ENCODE measurements at places on chromosomes 2 and 18.

- no peak for DNase-seq
Observed at GRCh38 chr2:132668987-132669907, 758 bp downstream of the LYPD1 start.

DNA sequence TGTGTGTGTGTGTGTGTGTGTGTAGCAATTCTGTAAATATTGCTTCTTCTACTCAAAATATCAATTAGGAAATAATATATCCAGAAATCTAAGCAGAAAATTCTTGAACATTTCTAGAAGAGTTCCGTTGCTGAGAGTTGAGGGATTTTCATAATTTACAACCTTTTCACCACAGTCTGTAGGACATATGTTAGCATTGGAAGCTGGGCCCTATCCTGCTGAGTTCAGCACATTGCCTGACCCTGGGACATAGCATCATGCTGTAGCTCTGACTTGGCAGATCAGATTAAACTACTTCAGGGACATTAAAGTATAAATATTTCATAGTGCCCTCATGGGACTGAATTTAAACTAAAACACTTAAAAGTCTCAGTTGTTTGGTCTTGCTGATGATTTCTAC, 129.2 kb upstream of the KCNH7 start:
- no peak for DNase-seq

- no peak for DNase-seq
Observed at GRCh38 chr2:23595601-23596251, 210.7 kb downstream of the KLHL29 start.

DNA sequence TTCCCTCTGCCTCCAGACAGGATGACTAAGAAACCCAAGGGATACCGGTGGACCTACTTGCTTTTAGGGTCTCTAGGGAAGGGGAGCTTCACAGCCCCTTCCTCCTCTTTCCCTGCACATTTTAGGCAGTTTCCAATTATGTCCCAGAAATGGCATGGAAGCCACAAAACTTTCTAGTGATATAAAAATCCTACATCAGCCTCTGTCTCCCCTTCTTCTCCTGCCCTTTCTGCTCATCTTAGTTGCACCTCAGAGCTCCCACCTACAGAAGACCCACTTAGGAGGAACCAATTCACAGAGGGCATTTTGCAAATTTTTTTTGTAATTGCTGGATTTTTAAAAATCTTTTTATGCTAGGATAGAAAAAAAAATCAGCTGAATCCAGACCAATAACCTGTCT, 263.1 kb downstream of the TNS1 start:
- DNase-seq, result no peak

DNA sequence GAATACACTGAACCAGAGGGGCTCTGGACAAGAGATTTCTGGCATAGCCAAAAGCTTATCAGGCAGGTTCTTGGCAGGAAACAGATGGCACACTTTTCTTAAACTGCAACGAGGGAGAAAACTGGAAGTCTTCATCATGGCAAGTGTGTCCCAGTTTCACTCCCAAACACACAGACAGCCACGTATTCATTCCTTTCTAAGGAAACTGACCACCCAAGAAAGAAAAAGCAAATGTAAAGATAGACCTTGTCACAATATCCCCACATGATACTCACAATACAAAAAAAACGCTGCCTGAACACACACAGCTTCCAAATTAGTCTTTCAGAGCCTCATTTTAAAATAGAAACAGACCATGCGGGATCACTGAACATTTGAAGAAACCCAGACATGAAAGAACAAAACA, 40.6 kb upstream of the RTTN start:
- no peak for DNase-seq

DNA sequence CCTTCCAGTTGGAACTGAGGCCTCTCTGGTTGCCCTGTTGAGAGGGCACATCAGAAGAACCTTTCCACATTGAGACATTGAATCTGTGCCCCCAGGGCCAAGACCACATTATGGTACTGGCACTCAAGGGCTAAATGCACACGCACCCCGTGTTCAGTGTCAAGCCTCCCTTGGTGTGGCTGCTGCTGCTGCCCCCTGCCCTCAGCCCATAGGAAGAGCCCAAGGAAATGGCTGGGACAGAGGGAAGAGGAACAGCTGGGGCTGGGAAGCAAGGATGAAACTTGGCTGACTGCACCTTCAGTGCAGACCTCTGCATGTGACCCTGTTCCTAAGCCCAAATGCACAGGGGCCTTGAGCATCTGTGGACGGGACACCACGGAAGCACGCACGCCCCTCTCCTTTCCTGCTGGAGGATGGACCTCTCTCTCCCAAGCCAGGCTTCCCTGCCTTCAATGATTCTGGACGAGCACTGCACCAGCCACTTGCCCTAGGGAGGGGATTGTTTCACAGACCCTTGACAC, 40.2 kb downstream of the NIFK start:
- no peak for DNase-seq

DNA sequence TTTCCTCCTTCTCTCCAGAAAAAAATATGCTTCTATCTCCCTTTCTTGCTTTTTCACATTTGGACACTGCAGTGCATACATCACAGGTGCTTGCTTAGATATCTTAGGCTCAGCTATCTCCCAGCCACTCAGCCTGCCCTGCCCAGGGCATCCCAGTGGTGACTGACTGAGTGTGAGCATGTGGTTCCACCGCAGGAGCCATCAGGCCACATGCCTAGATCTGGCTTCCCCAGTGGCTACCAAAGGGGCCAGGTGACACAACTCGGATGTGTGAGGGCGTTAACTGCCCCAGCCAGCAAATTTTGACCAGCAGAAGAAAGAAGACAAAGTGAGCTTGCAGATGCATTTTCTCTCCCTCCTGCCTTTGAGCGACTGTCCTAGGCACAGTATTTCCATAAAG, 25.5 kb downstream of the SP5 start:
- DNase-seq, result no peak

DNA sequence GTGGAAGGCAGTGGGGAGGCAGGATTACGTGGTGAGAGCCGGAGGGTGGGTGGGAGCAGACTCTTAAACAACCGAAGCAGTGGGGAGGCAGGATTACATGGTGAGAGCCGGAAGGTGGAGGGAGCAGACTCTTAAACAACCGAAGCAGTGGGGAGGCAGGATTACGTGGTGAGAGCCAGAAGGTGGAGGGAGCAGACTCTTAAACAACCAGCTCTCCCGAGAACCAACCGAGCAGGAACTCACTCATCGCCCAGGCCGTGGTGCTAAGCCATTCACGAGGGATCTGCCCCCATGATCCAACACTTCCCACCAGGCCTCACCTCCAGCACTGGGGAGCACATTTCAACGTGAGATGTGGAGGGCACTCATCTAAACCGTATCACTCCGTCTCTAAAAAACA, 87.7 kb downstream of the RTP5 start:
- no peak for DNase-seq

GRCh38 chr2:239114616-239115265, 266.9 kb downstream of the TWIST2 start:
- no peak for DNase-seq

Data from activated naive CD4-positive, alpha-beta T cell (primary cell).